ENCODE measurements at places on chromosomes 3 and 15.

DNA sequence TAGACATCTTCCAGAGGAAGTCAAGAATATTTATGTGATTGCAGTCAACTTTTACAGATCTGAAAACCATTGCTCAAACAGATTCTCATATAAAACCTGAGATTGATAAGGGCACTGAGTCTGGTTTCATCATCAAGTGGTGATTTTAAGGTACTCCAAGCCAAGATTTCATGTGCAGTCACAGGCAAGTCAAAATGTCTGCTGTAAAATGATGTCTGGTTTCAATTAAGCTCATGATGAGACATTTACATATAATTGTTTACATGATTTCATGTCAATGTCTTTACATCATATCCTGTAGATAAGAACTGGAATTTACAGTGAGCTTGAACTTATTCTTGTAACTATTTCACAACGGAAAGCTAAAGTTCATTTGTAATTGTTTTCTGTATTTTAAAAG, 1215.5 kb downstream of the ROBO2 start:
- no peak for DNase-seq

GRCh38 chr3:99776516-99777209, 41.0 kb upstream of the CMSS1 start:
- DNase-seq: no peak

GRCh38 chr15:58932710-58933280, 684 bp downstream of the SLTM start:
- DNase-seq: no peak

DNA sequence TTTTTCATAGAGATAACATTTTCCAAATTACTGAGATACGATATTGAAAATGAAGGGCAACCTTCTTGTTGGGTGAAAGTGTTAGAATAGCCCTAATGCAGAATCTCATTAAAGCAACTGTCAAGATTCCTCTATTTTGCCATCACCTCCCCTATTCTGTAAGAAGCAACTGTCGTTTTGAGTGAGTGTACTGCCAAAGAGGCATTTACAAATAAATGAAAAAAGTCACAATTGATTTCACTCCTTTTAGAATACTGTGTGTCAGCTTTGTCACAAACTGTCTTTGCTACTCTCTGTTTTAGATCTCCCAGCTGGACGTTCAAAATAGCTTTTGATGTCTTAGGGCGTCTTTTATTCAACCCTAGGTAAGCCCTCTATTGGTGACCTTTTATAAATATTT, 322.8 kb upstream of the NAALADL2 start:
- no peak for DNase-seq

DNA sequence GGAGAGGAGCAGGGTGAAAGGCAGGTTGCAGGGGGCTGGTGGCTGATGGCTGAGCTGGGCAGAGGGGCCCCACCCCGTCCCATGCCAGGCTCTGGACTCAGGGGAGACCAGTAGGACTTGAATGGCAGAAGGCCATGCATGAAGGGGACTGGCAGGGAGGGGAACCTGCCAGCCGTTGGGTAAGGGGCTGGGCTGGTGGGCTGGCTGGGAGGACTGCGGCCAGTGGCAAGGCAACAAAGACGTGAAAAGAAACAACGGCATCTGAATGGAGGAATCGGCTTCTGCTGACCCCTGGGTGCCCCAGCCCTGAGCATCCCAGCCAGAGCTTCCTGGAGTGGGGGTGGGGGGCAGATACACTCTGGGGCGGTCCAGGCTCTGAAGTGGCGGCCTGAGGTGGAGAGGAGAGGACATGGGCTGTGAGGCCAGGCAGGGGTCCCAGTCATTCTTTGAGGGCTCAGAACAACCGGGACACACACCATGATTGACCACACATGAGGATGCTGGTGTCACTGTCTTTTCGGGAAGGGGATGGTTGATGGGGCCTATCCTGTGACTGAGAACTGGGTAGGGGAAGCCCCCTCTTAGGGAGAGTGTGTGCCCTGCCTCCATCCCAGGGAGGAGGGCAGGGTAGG, 11.7 kb downstream of the GLYCTK start:
- DNase-seq: no peak

DNA sequence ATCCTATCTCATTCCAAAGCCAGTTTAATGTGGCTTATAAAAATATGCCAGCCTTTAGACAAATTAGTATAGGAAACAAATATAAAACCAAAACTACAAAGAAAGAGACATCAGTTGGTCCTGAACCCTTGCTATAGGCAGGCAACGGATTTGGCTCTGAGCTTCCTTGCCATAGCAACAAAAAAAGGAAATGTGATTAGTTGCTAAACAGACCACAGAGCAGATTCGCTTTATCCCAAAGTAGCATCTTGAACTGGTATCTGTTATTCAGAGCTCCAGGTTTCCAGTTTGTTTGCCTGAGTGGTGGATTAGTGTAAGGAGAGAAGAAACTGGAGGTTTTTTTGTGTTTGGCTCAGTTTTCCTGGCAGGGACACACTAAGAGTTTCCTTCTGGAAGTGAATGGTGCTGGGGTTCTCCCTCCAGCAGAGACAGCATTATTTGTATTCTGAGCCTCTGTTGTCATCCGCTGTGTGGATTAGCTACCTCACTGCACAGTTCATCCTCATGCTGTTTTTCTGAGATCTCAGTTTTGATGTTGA, 44.1 kb downstream of the CHST2 start:
- no peak for DNase-seq

- no peak for DNase-seq
These were observed 39.7 kb upstream of the TM4SF1 start for GRCh38 chr3:149417174-149417573.

DNA sequence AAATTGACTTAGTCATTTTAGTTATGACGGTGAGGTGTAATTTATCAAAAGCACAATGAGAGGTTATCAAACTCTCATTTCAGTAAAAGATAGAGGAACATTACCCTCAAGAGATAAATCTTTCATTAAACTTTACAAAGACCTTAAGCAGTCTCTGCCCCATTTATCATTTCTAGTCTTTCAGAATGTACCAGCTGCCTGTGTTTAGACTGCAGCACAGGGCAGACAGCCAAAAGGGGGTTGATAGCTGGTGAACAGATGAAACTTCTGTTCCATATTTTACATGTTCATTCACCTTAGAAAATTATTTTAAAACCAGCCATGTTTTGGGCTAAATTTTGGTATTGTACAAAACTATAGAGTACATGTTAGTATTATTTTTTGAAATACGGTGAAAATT, 514.6 kb upstream of the CNTN3 start:
- DNase-seq: no peak
